ENCODE measurements at places on chromosomes 11 and 22.

DNA sequence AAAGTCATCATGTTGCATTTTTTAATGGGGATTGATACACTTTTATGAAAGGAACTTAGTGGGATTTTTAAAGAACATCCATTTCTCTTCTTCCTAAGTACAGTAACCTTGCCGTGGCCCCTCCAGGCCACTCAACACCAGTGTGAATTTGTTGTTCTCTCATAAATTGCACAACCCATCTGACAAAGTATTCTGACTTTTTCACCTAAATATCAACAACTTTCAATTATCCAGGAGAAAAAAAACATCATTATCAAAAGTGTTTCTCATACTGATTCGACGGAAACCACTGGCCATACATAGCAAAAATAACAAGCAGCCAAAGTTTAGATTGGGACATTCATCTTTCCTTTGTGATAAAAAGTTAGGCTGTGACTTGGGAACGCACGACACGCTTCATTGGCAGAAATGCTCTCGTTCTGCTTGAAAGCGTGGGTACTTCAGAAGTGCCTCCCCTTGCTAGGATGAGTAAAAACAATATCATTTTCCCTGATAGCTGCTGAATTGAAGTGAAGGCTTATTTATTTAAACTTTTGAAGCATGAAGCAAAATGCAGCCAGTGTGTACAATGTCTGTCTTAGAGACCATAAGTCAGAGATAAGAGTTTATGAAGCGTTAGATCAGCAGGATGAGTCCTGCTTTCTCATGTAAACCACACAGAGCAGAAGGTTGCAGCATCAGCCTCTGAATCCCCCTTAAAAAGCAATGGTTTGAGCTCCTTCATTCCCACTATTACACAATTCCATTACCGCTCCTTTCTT is 20.6 kb upstream of the EIF3M start:
- DNase-seq: no peak

DNA sequence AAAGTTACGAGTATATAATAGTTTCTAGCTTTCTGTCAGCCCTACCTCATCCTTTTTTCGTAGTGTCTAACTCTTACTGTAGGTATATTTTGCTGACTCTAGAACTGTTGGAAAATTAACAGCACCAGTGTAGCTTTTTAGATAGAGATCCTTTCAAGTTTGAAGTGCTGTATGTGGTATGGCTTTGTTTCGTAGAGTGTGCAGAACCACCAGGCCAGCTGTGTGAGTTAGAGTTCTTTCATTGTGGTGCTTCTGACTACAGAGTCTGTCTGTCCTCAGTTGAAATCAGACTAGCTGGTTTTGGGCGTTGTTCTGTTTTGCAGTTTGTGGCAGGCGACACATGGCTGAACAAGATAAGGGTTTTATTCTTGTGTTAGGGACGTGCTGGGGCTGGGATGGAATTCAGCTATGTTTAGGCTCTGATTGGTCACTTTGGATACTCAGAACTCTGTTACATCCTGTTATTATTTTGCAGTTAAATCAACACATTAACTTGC is 3.2 kb downstream of the ARHGEF12 start:
- DNase-seq: no peak

DNA sequence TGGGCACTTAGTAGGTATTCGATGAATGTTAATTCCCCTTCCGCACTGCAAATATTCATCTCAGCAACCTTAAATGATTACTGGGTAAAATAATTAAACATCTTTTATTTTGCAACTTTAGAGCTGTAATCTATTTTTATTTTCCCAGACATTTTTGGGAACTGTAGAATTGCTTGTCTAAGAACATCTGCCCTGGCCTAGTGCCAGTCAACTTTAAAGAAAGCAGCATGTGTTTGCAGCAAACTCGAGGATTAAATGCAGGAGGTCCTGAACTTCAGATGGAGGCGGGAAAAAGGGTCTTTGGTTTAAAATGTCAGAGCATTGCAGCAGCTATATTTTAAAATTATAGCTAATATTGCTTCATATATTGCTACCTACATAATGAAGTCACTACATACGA is 190.0 kb downstream of the PGR start:
- no peak for DNase-seq

DNA sequence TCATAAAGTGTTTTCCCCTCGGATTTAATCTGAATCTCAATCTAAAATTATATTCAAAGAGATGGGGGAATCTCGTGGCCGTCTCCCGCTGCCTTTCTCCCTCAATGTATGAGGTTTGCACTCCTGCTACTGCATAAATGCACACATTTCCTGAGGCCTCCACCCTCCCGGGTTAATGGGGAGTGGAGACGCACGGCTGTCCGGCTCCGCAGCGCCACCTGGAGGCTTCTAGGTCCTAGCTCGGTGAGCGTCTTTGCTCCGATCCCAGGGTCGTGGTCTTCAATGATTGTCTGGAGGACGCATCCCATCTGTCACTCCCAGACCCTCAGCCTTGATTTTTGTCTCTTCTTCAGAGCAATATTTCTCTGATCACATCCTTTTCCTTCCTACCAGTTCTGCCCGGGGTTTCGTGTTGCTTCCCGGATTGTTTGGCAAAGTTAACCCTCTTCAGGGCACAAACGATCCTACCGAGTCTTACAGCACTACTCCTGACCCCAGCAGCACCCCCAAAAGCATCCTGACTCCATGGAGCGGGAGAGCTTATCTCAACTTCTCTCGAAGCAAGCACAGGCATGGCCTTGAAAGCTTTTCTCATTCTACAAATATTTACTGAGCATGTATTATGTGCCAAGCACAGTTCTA is at the start of gene LMO1:
Gene LMO1, minus strand, starts transcription at position 110 of the 642 bp plus-strand sequence. CDS start 516 bp downstream, outside the sequence.
- peak; percentile 66 for DNase-seq

GRCh38 chr11:69516526-69516925 is 35.1 kb downstream of the LINC01488 start:
- no peak for DNase-seq

- DNase-seq: no peak
These were observed 58.0 kb downstream of the RCN1 start for GRCh38 chr11:32148895-32149294.

DNA sequence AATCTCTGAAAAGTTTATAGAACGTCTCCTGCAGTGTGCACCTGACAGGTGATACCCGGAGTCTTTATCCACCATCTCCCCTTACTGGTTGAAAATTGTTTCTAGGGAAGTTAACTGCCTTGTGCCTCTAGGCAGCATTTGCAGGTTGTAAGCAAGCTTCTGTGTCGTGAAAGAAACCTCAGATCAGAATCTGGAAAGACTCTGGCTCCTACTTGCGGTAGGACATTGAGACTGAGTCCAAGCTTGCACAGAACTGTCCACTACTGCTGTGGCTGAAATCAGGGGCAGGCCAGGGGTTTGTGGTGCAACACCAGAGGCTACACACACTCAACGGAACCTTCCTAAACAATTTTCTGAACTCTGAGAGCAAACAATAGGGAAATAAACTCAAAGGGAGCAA is 34.8 kb upstream of the MYOD1 start:
- no peak for DNase-seq

- no peak for DNase-seq
These were observed 685.0 kb downstream of the ETS1 start for GRCh38 chr11:127902382-127902781.

DNA sequence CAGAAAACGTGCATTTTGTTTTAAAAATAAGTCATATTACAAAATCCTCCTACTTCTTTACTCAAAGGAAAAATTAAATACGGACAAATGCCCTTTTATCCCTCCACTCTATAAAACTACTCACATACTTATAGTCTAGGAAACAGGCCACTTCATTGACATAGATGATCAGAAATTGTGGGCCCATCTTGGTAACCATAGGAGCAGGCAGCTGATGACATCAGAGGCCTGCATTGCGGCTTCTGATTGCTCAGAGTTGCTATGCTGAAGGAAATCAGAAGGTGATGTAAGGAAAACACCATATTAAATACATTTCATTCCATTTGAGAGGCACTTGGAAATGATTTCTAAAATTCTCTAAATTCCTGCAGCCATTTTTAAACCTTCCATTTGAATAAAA is 27.0 kb downstream of the FAM76B start:
- DNase-seq: no peak

GRCh38 chr11:17922416-17922788 is 90.4 kb downstream of the SERGEF start:
- no peak for DNase-seq

DNA sequence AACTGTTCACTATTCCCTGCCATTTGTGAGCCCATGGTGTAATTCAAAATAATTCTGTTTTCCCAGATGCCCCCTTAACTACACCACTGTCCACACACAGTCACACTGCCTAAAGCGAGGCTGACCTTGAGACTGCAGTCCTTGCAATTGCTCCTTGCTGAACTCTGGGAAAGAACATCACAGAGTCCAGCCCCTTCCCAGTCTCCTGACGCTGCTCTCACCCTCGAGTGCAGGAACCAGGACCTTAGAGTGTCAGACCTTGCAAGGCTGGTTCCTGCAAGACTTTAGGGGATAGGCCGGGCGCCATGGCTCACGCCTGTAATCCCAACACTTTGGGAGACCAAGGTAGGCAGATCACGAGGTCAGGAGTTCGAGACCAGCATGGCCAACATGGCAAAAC is 33.6 kb downstream of the AHNAK start:
- DNase-seq: no peak

GRCh38 chr22:19932367-19933206 is 9.0 kb upstream of the COMT start:
- DNase-seq: peak; percentile 9

- no peak for DNase-seq
These were observed 4.0 kb downstream of the FXYD2 start for GRCh38 chr11:117820516-117820915.

- no peak for DNase-seq
These were observed 23.8 kb downstream of the MICAL3 start for GRCh38 chr22:18000441-18001039.

DNA sequence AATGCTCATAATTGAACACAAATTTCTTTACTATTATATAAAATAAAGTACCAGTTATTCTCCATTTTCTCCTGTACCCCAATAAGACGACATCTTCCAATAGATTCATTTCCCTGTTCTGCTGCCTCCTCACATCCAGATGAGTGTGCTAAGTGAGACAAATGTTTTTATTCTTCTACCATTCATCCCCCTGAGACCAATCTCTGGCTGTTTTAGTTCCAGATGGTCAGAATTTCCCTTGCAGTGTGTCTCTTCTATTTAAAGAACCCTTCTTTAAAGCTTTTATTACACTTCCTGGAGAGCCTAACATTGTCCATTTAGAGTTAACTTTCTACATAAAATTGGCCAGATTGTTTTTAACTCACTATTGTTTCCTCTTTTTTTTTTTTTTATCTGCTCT is 41.2 kb upstream of the GLYATL1 start:
- DNase-seq: no peak

- DNase-seq: no peak
These were observed 15.6 kb upstream of the SYT13 start for GRCh38 chr11:45301537-45302246.

GRCh38 chr11:14362611-14363010 is 3.6 kb upstream of the RRAS2 start:
- no peak for DNase-seq

DNA sequence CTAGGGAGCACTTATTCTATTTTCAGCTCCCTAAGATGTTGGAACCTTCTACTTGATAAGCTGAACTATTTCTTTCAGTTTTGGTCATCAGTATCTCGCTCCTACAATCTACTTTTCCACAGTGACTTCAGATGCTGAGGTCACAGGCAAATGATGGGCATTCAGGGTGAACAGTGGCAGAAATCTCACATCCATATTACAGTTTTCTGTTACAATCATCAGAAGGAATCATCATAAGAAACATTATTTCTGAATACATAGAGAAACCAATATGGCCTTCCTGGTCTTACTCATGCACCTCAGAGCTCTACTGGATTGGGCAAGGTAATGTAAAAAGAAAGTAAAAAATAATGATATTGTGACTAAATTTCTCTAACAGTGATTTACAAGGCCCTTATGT is 39.4 kb upstream of the DDI1 start:
- no peak for DNase-seq

Measured in NCI-H2171 (cell line).